Activated T-cell treated with anti-CD3 and anti-CD28 coated beads, Interleukin-2, amount 50 U/mL, for 48 hours (primary cell): ENCODE measurements at places on chromosomes 6 and 20.

- no peak for DNase-seq
Observed at GRCh38 chr20:1618479-1618878, 1.3 kb downstream of the SIRPB1 start.

DNA sequence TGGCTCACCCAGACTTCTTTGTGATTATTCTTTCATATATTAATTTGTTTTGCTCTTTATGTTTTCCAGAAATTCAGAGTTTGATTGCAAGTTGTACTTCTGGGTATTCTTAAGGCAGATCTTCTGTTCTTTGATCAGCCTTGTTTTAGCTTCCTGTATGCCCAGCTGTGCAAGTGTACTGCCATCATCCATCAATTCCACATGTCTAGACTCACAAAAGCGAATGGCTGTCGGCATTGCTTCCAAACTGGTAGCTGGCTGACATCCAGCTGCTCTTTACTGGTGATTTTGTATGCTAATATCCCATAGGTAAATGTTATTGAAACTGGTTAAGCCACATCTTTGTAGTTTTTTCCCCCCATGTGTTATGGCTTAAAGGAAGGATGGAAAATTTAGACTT, 1084.8 kb upstream of the CITED2 start:
- no peak for DNase-seq

GRCh38 chr20:51735728-51736600, 32.2 kb downstream of the ATP9A start:
- DNase-seq, result no peak

GRCh38 chr6:114040871-114041270, 69.9 kb upstream of the HDAC2 start:
- DNase-seq, result no peak

DNA sequence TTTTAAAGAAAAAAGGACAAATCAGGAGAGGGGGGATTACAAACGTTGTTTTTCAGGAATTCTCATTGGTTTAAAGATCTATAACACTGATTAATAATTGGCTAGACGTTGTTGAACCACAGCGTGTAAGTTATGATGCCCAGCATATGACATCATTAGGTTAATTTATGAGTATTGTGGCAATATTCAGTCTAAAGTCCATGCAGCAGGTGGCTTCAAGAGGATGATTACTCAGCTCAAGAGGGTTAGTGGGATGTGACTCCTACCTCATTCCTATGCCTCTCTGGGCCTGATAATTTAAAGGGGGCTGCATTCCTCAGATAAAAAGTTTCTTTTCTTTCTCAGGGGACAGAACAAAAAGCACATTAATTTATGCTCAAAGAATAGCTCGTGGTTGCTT, 1309.0 kb downstream of the EPHA7 start:
- DNase-seq, result no peak

DNA sequence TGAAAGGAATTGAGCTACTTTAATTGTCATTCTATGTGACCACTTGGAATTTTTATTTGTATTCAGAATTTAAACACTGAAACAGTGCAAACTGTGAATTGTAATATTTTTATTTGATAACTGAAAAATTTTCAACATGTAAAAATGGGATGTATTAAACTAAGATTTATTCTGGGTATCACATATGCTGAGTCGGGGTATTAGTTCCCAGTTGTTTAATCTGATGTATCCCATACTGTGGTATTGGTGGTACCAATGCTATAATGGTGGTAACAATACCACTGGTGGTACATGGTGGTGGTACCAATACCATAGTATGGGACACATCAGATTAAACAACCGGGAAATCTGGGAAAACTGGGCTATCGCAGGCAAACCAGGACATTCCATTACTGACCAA, 79.4 kb downstream of the CDC5L start:
- DNase-seq, result no peak

DNA sequence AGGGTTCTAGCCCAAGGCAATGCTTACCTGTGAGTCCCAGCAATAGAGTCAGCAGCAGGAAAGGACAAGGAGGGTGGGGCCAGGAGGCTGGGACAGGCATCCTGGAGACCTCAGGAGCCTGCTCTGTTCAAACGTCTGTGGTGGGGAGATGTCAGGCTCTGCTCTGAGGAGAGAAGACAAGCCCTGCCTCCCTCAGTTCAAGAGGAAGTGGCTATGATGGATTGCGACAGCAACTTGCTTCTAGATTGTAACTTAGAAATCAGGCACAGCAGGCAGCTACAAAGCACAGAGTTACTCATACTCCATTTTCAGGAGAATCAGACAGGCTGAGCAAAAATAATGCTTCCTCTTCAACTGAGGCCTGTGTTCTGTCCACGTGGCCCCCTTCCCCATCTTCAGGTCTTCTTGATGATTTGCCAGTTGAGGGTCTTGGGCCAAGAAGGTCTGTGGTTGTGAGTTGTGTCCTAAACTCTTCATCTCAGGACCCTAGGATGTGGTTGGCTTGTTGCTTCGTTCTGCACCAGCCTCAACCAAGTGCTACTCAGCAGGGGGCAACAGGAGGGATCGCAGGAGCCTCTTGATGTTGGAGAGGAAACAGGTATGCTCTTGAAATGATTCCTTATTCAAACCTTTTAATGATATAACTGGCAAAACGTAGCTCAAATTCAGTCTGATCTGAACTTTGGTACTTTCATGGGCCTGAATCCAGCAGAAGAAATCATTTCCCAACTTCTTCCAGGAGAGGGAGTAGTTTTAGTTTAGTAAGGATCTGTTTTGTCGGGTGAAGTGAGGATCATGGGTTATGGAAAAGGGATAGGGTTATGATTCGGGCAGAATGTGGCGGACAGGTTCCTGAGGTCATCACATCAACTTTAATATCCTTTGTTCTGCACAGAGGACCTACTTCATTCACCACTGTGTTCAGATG, 31.0 kb downstream of the SIRPB1 start:
- no peak for DNase-seq

DNA sequence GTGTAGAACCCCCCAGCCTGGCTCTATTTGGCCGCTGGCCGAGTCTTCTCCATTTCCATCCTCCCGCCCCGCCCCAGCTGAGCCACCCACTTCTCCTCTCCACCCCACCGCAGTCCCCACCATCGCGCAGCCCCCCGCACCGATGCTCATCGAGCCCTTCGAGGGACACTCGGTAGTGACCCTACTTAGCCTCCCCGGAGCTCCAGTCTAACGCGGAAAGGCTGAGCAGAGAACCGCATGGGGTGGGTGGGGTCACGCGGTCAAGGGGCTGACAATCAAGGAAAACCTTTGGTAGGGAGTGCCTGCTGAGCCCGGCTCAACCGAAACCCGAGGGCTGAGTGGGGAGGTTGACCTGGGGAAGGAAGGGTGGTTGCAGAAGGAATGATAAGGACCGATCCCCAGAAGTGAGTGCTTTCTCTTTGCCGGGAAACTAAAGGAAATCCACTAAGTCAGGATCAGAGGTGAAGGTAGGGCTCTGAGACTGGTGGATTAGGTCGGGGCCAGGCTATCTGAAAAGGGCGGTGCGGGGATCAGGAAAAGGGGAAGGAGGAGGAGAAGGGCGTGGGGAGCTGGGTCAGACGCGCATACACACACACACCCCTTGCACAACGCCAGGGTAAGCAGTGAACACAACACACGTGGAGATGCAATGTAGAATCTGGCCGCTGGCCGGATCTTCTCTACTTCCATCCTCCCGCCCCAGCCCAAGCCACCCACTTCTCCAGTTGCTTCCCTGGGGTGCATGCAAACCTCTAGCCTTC, 49.8 kb downstream of the CPXM1 start:
- DNase-seq, result peak; percentile 33

- no peak for DNase-seq
Observed at GRCh38 chr20:63682384-63683139, 13.9 kb upstream of the TNFRSF6B start.

GRCh38 chr6:14933183-14933544, 312.7 kb upstream of the JARID2 start:
- no peak for DNase-seq

- no peak for DNase-seq
Observed at GRCh38 chr6:168294901-168295300, 24.7 kb downstream of the DACT2 start.

GRCh38 chr6:108782179-108783041, 65.8 kb upstream of the ARMC2 start:
- peak; percentile 85 for DNase-seq

DNA sequence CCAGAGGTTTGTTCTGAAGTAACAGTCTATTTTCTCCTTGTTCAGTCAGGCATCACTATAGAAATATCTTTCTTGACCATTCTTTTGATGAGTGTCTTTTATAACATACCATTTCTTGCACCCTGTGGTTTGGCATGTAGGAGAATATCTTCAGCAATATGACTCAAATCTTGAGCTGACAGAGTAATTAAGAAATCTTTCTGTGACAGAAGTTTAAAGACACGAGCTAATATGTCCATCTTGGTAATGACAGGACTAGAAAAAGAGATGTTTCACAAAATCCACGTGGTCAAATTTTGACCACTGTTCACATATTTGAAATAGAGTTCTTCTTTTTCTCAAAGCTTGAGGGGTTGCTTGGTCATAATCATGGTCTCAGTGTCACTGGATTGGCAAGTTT, 149.9 kb downstream of the MYB start:
- no peak for DNase-seq

DNA sequence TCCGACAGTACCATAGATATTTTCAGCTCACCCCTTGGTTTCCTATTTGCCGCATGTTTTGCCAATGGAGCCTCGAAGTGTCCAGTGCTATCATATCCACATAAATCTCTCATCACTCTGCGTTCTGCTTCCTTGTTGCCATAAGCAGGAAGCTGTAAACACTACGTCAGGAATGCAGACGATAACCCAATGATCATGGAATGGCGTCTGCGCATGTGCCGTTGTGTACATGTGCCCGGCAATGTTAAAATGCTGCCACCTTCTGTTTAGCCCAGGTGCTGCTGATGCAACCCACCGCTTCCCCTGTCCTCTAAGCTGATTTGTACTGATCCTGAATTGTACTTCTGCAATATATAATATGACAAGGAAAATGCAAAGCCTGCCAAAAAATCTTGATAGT, 607.5 kb downstream of the HDGFL1 start:
- no peak for DNase-seq

DNA sequence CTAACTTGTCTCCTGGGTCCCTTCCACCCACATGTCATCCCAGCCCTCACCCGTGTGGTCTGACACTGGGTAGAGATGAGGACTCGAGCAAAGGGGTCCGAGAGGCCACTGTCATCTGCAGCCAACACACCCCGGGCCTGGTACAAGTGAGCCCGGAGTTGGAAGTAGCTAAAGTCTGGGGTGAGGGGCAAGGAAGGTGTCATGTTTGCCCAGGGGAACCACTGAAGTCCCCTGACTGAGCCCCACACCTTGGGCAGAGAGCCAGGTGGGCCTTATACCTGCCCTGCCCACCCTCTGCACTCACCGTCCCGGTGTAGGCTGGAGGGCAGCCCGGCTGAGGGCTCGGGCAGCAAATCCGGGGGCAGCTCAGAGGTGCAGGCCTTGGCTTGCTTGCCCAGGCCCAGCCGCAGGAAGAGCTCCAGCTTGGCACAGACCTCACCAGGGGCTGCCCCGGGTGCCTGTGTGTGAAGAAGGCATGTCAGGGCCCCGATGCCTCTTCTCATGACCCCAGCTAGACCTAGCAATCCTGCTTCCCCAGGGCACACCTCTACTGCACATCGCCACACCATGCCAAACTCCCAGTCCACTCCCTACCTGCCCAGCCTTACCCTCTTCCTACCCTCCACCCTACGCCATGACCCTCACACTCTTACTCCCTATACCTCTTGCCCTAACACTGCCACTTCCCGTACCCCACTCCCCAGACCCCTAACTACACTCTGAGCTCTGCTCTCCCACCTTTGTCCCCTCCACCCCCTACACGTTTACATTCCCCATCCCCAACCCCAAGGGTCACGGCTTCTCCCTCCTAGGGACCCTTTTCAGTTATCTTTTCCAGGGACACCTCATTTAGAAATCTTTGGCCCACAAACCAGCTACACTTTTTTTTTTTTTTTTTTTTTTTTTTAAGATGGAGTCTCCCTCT, 31.7 kb upstream of the SPAG4 start:
- no peak for DNase-seq

DNA sequence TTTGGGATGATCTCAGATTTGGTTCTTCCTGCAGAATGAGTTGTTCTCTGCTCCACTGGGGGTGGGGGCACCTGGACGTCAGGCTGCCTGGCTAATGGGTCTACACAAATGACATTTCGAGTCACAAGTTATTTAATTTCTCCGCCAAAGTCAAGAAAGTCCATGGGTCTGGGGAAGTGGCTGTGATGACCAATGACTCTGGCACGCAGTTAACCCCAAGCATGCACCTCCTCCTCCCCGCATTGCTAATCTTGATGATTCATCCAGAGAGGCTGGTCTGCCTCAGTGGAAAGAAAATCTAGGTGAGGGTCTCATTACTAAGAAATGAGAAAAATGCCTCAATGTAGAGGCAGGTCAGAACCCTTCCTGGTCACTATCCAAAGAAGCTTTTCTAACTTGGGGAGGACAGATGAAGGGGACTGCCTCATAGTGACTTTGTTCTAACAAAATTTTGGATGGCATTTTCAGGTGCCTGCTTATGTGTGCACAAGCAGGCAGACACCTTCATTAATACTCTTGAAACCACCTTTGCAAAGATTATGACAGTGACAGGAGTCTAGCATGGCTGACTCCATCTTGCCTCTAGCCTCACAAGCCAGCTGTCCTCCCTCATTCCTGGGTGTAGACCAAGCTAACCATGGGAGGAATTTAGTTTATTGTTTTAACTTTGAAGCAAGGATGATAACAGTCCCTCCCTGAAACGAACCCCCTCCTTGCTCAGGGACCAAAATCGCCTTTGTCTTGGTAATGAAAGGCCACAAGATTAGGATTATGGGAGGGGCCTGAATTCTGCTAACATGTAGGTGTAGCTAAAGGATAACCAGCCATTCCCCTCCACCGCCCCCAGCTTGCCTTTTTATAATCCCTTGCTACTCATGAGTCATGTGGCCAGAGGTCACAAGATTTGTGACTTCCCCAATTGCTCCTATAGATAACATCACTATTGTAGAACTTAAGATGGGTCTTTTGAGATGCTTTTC, 98.6 kb upstream of the MRPS10 start:
- peak; percentile 61 for DNase-seq

- no peak for DNase-seq
Observed at GRCh38 chr6:33276581-33276863, 401 bp upstream of the B3GALT4 start.

DNA sequence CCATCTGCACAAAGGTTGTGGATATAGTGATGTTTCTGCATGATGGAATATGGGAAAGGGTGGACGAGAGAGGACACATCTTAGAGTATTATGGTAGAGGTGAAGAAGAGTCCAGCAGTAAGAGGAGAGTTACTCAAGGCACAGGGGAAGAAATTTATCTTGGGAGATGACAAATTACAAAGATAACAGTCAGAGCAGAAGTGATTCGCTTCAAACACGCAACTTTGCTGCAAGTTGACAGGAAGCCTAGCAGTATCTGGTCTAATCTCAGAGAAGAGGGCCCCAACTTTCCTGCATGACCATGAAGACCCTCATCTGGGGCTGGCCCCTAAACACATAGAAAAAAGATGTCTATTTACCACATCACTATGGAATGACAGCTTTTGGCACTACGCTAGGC, 1.2 kb upstream of the CALHM6 start:
- DNase-seq, result no peak
